ENCODE measurements at places on chromosomes 6 and 20. TPM values are rescaled to one million over a fixed set of nuclear protein-coding genes. Genes with fewer than 3 reads are reported as not detected.

IP6K3 gene
- total RNA-seq: 17.3 TPM

PRDM13 gene
- not detected for total RNA-seq

TAGAP gene
- total RNA-seq: 2.0 TPM

CYP21A2 gene
- total RNA-seq: 0.19 TPM

PTCRA gene
- 1.6 TPM for total RNA-seq

KCNK16 gene
- total RNA-seq: not detected

TREML2 gene
- 0.12 TPM for total RNA-seq

- peaks cover 10% of the 10 kb centered on the region for H3K4me1 ChIP-seq
- DNase-seq: no peak
- H3K4me3 ChIP-seq: no peak overlapping the region
- no peak overlapping the region for H3K27ac ChIP-seq
- H3K27me3 ChIP-seq: no peaks in the 10 kb centered on the region
Observed at GRCh38 chr20:46695892-46696291, 6.6 kb upstream of the TP53RK start.

DNA sequence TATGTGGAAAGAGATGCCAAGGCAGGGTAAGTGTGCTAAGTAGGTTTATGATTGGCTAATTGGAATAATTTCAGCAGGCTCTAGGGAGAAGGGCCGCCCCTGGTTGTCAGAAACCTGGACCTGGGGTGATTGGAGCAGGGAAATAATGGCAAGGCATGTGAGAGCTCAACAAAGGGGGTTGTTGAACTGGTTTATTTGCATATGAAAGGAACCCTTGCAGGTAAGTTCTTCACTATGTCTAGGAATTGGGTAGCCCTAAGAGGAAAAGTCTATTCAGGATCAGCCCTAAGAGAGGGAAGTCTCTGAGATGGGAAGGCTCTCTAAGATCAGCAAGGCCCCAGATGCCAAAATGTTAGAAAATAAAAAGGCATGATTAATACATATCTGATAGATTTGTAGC, 175.4 kb upstream of the PRND start:
- H3K27ac ChIP-seq: no peak overlapping the region
- H3K4me3 ChIP-seq: no peak overlapping the region
- H3K27me3 ChIP-seq: no peaks in the 10 kb centered on the region
- DNase-seq: no peak
- H3K36me3 ChIP-seq: no peaks in the 10 kb centered on the region
- no peaks in the 10 kb centered on the region for H3K4me1 ChIP-seq

DNA sequence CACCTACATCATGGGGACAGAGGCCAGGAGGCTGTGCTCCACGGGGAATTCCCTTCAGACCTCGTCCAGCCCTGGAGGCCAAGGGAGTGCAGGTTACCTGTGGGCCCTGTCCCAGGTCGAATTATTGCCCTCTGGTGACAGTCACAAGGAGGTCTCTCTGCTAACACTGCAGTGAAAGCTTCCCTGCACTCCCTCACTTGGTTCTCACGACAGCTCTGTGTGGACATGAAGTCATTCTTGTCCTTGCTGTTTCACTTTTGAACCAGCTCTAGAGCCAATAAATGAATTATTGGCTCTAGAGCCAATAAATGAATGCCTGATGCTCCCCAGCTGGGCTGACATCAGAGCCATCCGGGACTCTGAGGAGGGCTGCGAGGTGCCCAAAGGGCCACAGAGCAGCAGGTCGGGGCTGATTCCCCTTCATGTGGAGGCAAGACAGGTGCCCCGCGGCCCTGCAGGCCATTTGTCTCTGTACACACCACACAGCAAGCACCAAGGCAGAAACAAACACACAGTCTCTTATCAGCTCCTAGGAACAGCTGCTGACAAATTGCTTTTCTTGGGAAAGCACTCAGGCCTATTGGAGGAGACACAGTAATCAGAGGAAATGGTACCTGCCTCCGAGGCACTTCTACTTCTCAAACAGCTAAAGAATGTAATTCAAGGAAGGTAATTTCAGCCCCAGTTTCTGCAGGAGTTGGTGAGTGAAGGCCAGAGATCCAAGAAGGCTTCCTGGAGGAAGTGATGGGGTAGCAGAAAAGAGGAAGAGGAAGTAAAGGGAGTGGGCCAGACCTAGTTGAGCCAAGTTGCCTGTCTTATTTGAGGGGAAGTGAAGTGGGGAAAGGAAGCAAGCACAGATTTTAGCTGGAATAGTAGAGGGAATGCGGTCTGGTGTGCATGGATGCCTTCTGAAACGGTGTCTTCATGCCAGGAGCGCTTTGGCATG, 27.5 kb upstream of the TBXT start:
- no peak overlapping the region for H3K4me3 ChIP-seq
- no peaks in the 10 kb centered on the region for H3K27me3 ChIP-seq
- no peak for DNase-seq
- H3K36me3 ChIP-seq: no peaks in the 10 kb centered on the region
- no peaks in the 10 kb centered on the region for H3K4me1 ChIP-seq

DNA sequence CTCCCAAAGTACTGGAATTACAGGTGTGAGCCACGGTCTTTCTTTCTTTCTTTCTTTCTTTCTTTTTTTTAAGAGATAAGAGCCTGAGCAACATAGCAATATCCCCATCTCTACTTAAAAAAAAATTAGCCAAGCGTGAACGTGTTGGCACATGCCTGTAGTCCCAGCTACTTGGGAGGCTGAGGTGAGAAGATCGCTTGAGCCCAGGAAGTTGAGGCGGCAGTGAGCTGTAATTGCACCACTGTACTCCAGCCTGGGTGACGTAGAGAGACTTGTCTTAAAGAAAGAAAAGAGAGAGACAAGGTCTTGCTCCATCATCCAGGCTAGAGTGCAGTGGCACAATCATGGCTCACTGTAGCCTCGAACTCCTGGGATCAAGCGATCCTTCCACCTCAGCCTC, 162.0 kb upstream of the MLN start:
- no peak overlapping the region for H3K27ac ChIP-seq
- H3K27me3 ChIP-seq: no peaks in the 10 kb centered on the region
- no peak overlapping the region for H3K4me3 ChIP-seq
- no peaks in the 10 kb centered on the region for H3K36me3 ChIP-seq

DNA sequence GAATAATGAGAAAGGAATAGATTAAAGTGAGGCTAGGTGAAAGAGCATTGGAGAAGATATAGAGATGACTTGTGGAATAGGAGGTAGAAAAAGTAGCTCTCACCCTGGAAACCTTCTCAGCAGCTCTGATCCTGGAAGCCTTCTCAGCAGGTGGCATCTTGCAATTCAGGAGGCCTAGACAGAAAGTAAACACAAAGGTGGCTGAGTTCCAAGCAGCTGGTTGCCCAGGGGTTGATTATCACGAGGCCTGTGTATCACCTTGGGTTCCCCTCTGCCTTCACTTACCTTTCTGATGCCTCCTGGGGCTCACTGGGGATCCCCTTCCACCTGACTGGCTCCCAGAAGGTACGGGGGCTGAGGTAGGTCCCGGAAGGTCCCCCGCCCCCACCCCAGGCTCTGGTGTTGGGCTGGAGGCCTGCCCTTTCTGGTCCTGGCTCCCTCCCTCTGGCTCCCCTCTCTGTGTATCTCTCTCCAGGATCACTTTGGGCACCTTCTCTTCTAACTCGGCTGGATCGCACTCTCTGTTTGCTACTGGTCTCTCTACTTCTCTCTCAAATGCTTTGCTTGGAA, 9.7 kb downstream of the MDC1 start:
- no peak overlapping the region for H3K27ac ChIP-seq
- no peak overlapping the region for H3K4me3 ChIP-seq
- no peaks in the 10 kb centered on the region for H3K27me3 ChIP-seq
- H3K36me3 ChIP-seq: peaks cover 60% of the 10 kb centered on the region
- no peak for DNase-seq
- no peaks in the 10 kb centered on the region for H3K4me1 ChIP-seq

- H3K27me3 ChIP-seq: no peaks in the 10 kb centered on the region
- H3K27ac ChIP-seq: no peak overlapping the region
- no peak for DNase-seq
- H3K4me3 ChIP-seq: no peak overlapping the region
- H3K4me1 ChIP-seq: no peaks in the 10 kb centered on the region
Observed at GRCh38 chr6:135018052-135018451, 36.6 kb downstream of the HBS1L start.

- DNase-seq: no peak
- no peak overlapping the region for H3K27ac ChIP-seq
- no peaks in the 10 kb centered on the region for H3K4me1 ChIP-seq
- no peak overlapping the region for H3K4me3 ChIP-seq
Observed at GRCh38 chr6:136411025-136411325, 121.3 kb upstream of the BCLAF1 start.

DNA sequence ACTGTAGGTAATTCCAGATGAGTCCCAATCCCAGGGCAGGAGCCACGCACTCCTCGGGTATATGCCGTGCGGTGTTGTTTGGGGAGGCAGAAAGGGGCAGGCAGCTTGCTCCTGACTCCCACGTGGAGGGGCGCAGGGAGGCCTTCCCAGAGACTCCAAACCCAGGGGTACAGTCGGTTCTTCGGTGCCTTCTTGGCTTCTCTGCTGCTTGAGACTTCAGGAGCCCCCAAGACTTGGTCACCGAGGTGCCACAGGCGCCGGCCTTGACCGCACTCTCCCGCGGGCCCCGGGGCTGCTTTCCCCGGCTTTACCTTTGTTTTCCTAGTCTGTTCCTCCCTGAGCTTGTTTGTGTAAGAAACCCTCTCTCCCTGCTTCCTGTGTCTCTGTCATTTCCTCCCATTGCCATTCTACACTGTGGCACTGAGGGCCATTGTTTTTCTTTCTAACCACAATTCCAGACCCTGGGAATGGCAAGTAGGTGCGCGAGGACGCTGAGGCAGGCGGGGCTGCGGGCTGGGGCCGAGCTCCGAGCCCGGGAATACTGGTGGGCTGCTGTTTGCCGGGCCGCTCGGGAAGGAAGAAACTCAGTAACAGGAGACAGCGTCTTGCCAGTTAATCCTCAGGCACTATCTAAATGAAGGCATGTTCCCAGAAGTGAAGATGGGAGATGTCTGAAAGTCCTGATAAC, 215.6 kb upstream of the HEY2 start:
- no peaks in the 10 kb centered on the region for H3K27me3 ChIP-seq
- no peak overlapping the region for H3K27ac ChIP-seq
- H3K4me3 ChIP-seq: no peak overlapping the region
- H3K36me3 ChIP-seq: no peaks in the 10 kb centered on the region

DNA sequence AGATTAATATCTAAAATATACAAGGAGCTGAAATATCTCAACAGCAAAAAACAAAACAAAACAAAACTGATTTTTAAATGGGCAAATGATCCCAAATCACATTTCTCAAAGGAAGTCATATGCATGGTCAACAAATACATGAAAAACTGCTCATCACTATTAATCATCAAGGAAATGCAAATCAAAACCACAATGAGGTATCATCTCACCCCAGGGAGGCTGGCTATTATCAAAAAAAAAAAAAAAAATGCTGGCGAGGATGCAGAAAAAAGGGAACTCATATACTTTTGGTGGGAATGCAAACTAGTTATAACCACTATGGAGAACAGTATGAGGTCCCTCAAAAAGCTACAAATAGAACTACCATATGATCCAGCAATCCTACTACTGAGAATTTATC, 34.6 kb downstream of the REPS1 start:
- no peaks in the 10 kb centered on the region for H3K36me3 ChIP-seq
- H3K27me3 ChIP-seq: no peaks in the 10 kb centered on the region
- H3K4me1 ChIP-seq: no peaks in the 10 kb centered on the region
- no peak for DNase-seq

GRCh38 chr6:89475634-89476033, 42.7 kb downstream of the ANKRD6 start:
- no peak overlapping the region for H3K4me3 ChIP-seq
- H3K27me3 ChIP-seq: no peaks in the 10 kb centered on the region
- DNase-seq: no peak
- H3K4me1 ChIP-seq: no peaks in the 10 kb centered on the region
- H3K27ac ChIP-seq: no peak overlapping the region

- H3K27me3 ChIP-seq: no peaks in the 10 kb centered on the region
- no peak for DNase-seq
- no peaks in the 10 kb centered on the region for H3K4me1 ChIP-seq
- H3K27ac ChIP-seq: no peak overlapping the region
- no peak overlapping the region for H3K4me3 ChIP-seq
Observed at GRCh38 chr6:42294759-42295158, 77.1 kb upstream of the MRPS10 start.

GRCh38 chr6:100915876-100916275, 34.7 kb upstream of the ASCC3 start:
- H3K4me3 ChIP-seq: no peak overlapping the region
- no peaks in the 10 kb centered on the region for H3K27me3 ChIP-seq
- DNase-seq: no peak
- H3K4me1 ChIP-seq: no peaks in the 10 kb centered on the region
- no peak overlapping the region for H3K27ac ChIP-seq

DNA sequence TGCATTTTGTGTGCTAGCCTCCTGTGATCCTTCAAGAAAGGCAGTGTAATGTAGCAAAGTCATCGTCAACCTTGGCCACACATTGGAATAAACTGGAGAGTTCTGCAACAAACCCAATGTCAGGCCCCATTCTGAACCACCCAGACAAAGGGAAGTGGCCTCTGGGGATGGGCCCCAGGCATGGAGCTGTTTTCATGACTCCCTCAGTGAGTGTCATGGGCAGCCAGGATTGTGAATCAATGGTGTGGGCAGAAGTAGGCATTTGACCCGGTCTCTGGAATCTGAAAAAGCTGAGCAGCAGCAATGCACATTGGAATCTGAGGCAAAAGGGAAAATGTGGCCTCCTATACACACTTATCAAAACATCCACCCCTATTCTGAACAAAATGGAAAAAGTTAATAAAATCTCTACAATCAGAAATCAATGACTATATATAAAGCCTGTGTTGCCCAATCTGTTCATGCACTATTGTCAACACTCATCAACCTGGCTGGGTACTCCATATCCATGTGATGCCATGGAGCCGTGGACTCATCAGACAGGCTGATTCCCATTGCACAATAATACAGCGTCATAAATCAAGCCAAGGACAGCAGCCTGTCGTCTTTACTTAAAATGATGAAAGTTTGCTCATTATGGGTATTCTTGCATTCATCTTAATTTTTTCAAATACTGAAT, 134.9 kb upstream of the STMND1 start:
- DNase-seq: no peak
- no peaks in the 10 kb centered on the region for H3K27me3 ChIP-seq
- no peaks in the 10 kb centered on the region for H3K36me3 ChIP-seq
- no peak overlapping the region for H3K4me3 ChIP-seq
- peaks cover 8% of the 10 kb centered on the region for H3K4me1 ChIP-seq

DNA sequence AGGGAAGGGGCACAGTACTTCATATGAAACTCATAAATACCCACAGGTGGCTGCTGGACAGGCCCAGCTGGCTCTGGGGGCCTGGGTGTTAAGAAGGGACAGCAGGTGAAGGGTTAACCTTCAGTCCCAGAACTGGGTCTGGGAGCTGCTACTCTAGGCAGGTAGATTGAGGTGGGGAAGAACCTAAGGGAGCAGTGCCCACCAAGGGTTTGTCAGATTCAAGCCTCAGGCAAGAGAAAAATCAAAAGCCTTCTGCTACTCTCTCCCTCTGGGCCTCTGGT, 5.6 kb downstream of the RPL10A start:
- H3K27me3 ChIP-seq: no peaks in the 10 kb centered on the region
- H3K27ac ChIP-seq: no peak overlapping the region
- DNase-seq: no peak

Data from right atrium auricular region (tissue), 2 donors.